ENCODE measurements at places on chromosomes 7 and 10. TPM values are rescaled to one million over a fixed set of nuclear protein-coding genes. Genes with fewer than 3 reads are reported as not detected.

DNA sequence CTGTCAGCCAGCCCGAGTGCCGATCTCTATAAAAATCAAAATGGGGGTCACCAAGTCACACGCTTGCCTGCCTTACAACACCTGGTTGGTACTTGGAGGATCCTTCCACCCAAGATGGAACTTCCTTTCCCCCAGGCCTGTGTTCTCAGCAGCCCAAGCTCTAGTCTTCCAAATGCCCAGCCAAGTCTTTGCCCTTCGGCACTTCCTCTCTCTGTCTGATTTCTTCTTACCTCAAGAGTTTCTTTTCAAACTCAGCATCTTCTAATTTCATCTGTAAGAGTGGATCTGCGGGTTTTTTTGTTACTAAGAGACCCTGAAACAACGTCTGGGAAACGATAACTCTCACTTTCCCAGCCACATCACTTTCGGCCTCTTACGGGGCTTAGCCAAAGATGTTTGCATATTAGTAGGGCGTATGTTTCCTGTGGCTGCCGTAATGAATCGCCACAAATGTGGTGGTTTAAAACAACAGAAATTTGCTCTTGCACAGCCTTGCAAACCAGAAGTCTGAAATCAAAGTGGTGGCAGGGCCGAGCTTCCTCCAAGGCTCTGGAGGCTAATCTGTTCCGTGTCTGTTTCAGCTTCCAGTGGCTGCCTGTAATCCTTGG is 219.9 kb downstream of the TCF7L2 start:
- DNase-seq: no peak

The PRPS1L1 gene
- not detected for polyA plus RNA-seq

The AASS gene
- polyA plus RNA-seq: 41.8 TPM

GRCh38 chr10:123241391-123242141 is 87.4 kb downstream of the BUB3 start:
- DNase-seq: no peak

DNA sequence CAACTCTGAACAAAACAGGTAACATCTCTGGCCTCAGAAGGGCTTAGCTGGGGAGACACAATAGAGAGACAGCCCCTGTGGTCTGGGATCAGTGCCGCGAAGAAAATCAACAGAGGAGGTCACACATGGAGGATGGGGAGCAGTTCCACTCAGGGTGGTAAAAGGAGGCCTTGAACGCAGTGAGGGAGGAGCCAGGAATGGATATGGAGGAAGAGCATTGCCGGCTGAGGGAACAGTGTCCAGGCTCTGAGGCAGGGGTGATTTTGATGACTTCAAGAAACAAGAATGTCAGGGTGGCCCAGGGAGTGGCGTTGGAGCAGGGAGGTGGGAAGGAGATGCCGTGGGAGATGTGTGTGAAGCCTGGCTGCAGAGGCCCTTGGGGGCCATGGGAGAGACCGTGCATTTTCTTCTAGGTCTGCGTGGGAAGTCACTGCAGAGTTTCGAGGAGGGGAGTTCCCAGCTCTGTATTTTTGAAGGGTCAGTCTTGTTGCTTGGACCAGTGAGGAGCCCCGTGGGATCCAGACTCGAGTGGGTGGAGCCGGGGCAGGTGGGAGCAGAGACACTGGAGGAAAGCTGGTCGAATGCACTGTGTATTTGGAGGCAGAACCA is 35.7 kb upstream of the SH2D4B start:
- DNase-seq: no peak

DNA sequence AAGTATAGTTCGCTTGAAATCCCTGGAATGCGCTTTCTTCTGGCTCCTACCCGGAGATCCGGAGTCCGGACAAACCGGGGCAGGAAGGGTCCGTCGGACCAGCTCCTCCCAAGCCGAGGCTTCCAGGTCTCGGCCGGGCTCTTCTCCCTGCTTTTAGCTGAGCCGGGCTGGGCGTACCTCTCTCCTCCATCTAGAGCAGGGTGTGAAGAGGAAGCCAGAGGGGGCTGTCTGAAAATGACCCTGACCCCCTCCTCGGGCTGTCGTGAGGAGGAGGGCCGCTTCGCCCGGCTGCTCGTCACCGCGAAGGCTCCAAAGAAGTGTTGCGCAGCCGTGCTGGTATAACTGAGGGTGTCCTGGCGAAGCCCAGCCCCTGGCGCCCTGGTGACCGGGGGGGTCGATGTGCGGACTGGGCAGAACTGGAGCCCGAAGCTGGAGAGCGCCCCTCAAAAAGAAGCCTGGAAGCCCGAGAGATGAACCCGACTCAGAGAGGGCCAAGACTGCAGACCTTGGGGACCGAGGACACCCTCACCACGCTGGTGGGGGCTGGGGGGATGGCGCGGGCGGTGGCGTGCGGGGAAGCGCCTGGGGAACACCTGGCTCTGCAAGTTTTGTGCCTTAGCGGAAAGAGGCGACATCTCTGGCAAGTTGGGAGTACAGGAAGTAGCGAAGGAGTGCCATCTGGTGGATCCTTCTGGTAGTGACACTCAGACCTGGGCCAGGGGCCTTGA is 5.7 kb downstream of the KAZALD1 start:
- DNase-seq: peak; percentile 81

- DNase-seq: no peak
Measured at GRCh38 chr7:106421181-106421762, 136.5 kb upstream of the NAMPT start.

DNA sequence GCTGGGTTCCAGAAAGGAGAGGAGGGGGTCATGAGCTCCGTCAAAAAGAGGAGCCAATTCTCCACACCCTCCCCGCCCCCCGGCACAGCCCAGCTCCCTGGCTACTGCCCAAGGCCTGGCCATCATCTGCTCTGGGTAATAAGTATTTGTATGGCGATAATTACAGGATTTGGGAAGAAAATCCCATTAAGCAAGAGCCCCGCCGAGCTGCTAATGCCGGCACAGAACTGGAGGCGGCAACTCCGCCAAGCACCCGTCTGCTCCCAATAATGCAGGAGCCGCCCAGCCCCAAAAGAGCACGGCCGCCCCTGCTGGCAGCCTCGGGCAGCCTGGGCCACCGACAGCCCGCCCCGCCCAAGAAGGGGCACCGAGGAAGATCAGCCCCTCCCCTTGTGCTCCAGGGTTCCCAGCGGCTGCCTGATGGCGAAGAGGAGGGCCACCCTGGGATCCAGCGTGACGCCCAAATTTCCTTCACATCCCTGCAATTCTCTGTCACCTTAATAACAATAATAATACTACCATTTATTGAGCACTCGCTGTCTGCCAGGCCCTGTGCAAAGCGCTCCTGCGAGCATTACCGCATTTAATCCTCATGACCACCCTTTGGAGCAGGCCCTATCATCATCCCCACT is 5.9 kb downstream of the SLIT1 start:
- no peak for DNase-seq

The TRPV5 gene
- polyA plus RNA-seq: 0.72 TPM

- DNase-seq: no peak
Measured at GRCh38 chr7:16080131-16080530, 341.2 kb downstream of the CRPPA start.

- DNase-seq: no peak
Measured at GRCh38 chr10:49176310-49177268, 11.6 kb downstream of the TMEM273 start.

All from renal cortex interstitium (tissue), 15 donors.